ENCODE measurements at places on chromosomes 1 and 21.

DNA sequence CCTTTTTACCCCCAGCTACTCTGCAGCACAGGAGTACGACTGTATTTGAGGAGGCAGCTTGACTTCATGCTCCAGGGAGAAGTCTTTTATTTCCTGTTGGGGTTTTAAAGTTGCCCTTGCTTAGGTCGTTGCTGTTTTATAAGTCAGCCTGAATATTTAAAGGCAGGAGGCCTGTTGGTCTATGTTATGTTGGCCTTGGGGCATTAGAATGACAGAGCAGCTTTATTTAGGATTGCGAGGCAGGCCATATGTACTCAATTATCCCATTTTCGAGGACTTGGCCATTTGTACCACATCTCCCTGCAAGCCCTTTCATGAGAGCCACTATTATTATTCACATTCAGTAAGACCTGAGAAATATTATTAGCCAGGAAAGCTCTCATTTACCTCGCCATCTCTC is 47.0 kb downstream of the KIF26B start:
- DNase-seq = no peak

DNA sequence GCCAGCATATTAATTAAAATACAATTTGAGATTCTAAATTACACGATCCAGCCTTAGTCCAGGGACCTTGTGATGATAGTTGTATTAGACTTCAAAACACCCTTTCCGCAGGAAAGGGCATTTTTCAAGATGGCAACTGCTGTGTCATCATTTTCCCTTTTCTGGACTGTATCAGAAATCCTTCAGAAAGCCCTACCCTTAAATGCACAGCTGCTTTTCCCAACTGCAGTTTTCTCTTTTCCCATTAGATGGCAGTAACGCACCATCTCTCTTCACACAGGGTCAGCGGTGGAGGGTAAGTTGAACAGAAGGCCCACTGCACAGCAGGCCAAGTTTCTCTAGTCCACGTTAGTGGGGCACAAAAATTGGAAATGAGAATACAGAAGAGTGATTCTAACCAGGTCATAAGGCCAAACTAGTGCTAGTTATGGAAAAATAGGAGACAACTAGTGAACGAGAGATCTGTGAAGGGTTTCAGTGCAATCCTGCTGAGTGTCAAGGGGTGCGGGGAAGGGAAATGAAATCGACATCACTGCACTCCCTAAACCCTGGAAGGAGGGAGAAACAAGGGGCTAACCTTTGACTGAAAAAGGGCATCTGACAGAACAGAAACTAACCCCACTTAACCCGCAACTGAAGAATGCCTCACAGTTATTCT is 22.1 kb upstream of the TDRD10 start:
- peak; percentile 44 for DNase-seq

DNA sequence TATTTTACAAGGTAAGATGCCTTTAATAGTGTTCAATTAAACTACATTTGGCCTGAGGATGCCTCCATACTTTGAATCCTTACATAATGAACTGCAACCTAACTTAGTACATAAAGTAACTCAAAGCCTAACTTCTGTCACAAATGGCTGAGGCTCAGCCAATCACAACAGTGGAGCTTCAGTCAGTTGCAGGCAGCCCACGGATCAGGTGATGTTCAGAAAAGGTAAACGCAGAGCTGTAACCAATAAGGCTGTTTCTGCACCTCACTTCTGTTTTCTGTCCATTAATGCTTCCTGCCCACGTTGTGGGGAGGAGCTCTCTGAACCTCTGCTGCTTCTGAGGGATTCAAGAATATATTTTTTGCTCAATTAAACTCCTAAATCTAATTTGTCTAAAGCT is 94.8 kb upstream of the KIAA0040 start:
- DNase-seq = no peak

GRCh38 chr1:3721955-3722465 is 30.2 kb upstream of the CCDC27 start:
- DNase-seq = no peak

DNA sequence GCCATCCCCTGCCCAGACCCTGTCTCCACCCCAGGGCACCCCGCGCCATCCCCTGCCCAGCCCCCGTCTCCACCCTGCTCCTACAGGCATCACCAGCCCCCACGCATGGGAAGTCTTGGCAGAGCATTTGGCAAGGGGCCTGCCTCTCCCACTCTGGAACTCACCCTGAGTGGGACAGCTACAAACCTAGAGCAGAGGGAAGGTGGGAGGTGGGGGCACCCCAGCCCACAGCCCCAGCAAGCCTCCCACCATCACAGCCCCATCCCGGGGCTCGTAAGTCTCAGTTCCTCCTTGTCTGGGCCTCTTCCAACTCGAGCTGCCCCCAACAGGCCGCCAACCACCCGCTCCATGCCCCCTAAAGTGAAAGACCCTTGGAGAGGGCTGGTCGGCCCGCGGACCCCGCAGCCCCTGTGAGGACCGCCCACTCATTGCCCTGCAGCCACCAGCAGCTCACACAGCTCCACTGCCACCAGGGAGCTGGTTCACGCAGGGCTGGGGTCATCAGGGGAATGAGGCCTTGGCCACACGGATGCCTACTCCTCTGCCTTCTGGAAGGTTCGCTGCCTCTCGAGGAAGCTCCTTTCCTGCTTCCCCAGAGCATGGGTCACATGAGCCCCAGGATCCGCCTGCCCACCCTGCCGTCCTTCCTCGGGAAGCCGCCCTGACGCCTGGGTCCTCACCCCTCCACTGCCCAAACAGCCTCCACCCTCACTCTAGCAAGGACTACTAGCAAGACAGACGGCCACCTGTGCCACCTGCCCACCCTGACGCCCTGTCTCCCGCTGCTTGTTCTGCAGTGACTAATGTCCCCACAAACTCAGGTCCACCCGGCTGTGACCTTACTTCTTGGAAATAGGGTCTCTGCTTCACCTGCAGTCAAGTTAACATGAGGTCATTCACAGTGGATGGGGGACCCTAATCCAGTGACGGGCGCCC is 14.4 kb downstream of the MEGF6 start:
- no peak for DNase-seq

Data from activated CD8-positive, alpha-beta memory T cell treated with anti-CD3 and anti-CD28 coated beads, Interleukin-2, amount 50 U/mL, for 4 hours (primary cell).